Stimulated activated CD4-positive, alpha-beta T cell treated with anti-CD3 and anti-CD28 coated beads, Interleukin-1b, Interleukin-23, amount 100 ng/mL, for 48 hours (primary cell): ENCODE measurements at places on chromosomes 12 and 14.
A peak's percentile ranks its signal among the peaks of the same experiment; 100 is the strongest.

DNA sequence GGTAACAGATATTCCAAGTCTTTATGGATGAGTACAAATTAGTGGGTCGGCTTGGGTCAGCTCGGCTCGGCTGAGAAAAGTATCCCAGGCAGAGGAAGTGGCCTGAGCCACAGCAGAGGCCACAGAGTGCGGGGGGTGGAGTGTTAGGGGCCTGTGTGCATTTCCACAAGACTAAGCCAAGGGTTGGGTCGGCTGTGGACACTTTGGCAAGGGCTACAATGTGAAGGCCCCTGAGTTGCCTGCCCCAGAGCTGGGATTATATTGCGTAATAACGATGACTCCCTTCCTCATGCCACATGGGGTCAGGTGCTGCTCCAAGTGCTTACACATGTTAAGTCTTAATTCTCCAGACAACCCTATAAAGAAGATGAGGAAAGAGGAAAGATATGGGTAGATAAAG lies 11.4 kb downstream of the EVL start:
- no peak for DNase-seq

DNA sequence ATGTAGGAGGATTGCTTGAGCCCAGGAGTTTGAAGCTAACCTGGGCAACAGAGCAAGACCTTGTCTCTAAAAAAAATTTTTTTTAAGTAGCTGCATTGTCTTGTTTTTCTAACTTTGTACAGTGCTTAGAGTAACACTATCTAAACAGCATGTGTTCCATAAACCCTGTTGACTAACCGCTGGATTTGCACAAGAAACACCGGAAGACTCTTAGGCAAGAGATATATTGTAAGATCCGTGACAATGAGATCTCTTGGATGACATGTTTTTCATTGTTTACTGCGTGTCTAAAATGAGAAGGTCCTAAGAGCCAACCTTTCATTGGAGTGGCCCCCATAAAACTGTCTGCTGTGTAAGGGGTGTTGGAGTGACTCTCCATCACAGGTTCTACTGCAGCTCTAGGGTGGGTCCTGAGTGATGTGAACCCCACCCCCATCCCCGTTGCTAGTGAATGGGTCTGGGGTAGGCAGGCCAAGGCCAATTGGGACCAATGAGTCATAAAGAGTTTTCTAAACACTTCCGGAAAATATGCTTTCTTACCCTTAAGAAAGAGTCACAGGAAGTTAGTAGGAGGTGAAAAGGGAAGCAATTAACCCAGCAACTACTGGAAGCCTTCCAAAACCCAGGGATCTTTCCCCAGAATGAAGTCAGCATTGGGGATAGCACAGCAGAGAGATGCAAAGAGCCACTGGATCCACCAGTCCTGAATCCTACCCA lies 24.3 kb upstream of the PCNX1 start:
- DNase-seq, result no peak

GRCh38 chr12:124392667-124393413 lies 97.9 kb downstream of the RFLNA start:
- DNase-seq, result no peak

DNA sequence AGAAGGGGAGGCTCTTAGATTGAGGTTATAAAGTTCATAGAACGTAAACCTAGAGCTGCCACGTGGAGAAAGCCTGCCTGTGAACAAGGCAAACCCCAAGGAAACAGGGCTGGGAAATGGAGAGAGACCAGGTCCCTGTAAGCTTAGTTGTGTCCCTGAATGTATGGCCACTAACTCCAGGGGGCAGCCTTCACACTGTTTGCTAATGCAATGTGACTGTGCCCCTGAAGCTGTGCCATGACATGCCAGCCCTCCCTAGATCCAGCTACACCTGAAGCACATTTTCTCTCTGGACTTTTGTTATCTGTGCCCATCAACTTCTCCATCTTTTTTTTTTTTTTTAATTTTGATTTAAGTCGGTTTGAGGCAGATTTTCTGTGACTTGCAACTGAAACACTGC lies 60.6 kb upstream of the TMCC3 start:
- DNase-seq, result peak; percentile 16

DNA sequence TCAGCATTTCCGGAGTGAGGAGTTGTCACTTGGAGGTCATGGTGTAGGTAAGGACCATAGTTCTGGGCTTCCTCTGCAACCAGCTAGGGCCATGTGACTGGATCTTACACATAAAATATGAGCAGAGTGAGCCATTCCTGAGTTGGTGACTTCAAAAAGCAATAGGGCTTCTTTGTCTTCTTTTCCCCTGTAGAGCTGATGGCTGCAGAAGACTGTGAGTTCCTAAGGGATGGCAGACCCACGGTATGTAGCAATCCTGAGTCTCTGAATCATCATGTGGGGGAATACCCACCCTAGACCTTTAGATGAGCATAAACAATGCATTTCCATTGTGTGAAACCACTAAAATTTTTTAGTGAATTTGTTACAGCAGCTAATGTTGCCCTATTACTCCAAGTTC lies 151.1 kb upstream of the TBX3 start:
- DNase-seq, result no peak

DNA sequence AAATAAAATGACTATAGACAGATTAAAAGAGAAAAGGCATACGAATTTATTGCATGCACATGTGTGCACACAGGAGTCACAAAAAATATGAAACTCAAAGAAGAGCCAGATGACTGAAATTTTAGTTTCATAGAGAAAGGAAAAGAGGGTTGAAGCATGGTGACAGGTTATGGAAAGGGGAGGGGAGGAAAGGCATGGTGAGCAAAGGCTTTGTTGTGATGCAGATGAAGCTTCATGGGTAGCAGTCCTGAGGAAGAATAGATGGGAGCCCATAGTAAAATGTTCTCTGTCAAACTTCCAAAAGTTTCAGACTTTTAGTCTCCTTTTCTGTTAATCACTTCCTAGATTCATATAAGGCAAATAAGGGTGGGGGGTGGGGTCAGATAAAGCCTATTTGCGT lies 612.7 kb upstream of the ATP2B1 start:
- DNase-seq, result no peak

DNA sequence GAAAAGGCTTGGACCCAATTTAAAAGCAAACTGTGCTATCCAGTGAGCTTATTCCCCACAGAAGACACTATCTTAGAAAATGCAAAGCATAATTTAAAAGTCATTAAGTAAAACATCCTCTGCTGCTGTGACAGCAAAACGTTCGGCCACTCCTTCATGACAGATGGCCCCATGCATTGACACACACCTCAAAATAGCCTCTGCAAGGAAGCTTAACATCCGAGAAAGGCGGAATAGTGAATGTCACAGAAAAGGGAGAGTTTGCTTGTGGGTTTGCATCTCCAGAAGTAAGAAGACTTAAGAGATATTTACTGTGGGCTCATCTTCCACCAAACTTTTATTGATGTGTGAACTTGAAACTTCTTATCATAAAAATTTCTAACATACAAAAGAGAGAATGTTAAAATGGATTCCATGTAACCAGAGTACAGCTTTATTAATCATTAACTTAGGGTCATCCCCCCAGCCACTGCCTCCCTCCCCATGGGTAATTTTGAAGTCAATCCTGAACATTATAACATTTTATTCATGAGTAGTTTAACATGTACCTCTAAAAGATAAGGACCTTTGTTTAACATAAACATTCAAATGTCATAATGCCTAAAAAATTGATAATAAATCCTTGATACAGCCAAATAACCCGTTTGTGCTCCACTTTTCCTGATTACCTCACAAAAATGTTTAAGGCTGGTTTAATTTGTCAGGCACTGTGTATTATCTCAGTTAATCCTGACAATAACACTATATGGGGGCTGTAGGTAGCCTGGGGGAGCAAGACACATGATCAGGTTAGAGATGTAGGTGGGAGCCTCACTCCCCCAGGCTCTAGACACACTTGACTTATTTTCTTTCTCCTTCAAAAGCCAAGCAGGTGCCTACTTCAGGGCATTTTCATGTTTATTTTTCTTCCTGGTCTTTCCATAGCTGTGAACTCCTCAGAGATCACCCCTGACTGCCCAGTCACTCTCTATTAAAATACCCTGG lies 119.7 kb upstream of the TMCC3 start:
- no peak for DNase-seq

- peak; percentile 47 for DNase-seq
These were observed 9.4 kb upstream of the KRT74 start for GRCh38 chr12:52582971-52583456.

DNA sequence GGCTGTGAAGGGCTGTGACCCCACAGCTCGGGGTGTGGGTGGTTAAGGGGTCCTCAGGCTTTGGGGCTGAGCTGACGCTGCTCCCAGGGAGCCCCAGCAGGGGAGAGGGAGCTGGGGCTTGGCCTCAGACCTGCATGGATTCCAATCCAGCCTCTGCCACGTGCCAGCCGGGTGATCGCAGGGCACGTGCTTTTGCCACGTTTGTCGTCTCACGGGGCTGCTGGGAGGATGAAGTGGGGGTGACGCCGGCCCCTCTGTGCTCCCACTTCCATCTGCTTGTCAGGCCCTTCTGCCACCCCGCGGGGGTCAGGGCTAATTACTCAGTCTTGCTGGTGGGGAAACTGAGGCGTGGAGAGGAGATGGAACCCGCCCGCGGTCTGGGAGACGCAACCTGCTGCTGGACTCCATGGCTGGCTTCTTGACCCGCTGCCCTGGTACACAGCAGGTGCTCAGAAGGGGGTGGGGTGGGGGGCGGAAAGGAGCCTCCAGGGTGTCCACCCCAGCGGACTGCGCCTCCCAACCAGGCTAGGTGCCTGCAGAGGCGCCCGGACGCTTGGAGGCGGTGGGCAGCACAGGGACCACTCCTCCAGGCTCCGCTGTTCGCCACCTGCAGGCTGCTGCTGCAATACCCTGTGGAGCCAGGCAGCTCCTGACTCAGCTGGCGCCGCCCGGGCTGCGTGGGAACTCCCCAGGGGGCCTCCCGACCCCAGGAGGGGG lies 36.4 kb upstream of the PRIMA1 start:
- no peak for DNase-seq

- DNase-seq, result no peak
These were observed 28.6 kb upstream of the CACNA2D4 start for GRCh38 chr12:1947081-1947480.

- no peak for DNase-seq
These were observed 66.4 kb downstream of the PTPRR start for GRCh38 chr12:70854138-70854537.

DNA sequence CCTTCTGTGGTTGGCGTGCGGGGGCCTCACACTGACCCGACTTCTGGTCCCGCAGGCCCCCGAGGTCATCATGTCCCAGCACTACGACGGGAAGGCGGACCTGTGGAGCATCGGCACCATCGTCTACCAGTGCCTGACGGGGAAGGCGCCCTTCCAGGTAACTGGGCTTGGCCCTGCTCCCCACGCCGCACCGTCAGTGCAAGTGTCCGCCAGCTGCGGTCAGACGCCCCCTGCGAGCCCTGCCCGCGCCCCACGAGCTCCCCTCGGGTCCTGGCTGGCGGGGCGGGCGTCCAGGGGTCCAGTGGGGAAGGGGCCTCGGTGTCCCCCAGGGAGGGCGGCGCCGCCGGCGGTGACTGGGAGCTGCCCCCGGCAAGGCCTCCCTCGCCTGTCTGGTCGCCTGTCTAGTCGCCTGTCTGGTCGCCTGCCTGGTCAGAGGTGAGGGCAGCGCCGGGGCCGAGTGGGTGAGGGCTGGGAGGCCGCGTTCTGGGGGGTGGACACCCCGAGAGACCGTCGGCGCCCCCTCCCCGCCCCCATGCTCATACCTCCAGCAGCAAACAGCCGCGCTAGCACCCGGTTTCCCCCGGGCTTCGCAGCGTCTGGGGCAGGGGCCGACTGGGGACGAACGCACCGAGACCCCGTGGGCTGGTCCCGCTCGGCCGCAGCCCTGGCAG lies 14.8 kb downstream of the ULK1 start:
- DNase-seq, result no peak

DNA sequence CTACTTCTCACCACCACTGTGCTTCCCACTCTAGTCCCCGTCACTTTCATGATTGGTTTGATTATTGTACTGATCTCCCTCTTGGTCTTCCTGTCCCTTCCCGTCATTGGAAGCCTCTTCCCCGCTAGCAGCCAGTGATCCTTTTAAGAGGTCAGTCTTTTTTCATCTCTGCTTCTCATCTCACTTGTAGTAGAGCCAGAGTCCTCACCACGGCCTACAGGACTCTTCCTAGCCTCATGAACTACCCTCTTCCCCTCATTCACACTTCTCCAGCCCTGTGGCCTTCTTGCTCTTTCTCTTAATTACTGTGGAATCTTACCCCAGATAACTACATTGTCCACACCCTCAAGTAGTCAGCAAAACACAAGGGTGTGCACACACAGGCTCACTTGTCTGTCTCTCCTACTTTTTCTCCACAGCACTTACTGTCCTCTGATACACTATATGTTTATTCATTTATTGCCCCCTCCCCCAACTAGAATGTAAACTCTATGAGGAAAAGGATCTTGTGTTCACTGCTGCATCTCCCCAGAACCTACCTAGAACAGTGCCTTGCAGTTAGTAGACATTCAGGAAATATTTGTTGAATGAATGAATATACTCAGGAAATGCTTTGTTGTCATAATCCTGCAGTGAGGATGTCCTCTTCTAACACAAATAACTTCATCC lies 66.3 kb downstream of the CKB start:
- no peak for DNase-seq

GRCh38 chr12:92866418-92866817 lies 62.7 kb downstream of the EEA1 start:
- DNase-seq, result no peak

DNA sequence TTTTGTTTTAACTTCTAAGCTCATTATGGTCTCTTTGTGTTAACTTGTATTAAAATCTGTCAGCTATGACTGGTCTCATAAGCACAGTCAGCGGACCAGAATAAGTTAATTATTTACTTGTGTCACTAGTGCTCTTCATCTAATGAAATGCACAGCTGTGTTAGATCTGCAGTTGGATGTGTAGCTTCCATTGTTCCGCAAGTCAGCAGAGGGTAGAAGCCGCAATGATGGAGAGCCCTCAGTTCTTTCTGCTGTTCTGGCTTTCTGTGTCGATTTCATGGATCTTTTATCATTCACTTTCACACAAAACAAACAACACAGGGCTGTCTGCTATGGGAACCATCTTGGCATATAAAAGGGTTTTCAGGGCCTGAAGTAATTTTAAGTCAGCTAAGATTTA lies 89.3 kb upstream of the RFX4 start:
- DNase-seq, result no peak

GRCh38 chr12:14638066-14638465 lies 58.3 kb downstream of the GUCY2C start:
- no peak for DNase-seq

GRCh38 chr12:122072031-122072970 lies 6.3 kb upstream of the MLXIP start:
- DNase-seq, result no peak
